Hematopoietic multipotent progenitor cell treated with erythropoietin and hydrocortisone succinate and interleukin-3 and kit ligand, for 6 days (in vitro differentiated cells): ENCODE measurements at places on chromosomes 1 and 21.
A peak's percentile ranks its signal among the peaks of the same experiment; 100 is the strongest.

DNA sequence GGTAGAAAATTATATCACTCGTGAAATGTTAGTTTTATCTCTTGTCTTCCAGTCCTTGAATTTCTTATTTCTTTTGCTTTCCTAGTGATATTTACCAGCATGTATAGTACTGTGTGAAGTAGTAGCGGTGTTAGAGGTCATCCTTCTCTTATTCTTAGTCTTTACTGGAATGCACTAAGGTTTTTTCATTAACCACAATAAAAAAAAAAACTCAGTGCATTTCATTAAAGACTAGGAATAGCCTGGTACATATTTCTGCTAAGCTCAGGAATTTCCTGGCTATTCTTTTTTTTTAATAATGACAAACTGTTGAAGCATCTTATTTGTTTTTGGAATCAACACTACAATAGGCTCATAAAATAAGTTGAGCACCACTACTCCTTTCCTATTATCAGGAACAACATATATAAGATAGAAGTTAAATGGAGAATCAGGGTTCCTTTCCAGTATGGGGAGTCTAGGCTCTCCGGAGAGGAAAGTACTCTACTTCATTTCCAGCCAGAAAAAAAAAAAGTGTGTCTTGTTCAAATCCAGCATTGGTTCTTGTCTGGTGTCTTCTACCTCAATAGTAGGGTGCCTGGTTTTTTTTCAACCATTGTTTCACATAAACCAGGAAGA is 60.0 kb downstream of the TNFSF18 start:
- DNase-seq, result no peak

DNA sequence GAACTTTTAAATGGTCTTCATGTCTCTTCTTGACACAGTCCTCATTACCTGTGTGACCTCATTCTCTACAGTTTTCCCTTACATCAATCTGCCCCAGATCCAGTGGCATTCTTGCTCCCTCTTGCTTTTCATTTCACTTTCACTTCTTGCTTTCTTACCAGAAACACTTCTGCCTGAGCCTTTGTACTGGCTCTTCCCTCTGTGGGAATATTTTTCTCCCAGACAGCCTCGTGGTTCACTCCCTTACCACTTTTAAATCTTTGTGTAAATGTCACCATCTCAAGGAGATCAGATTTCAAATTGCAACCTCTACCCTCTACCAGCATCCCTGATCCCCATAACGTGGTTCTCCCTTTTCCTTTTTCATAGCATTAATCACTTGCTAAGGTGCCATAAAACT is 73.2 kb downstream of the DISC1 start:
- DNase-seq, result no peak

GRCh38 chr1:20138346-20138745 is 777 bp upstream of the PLA2G2F start:
- no peak for DNase-seq

DNA sequence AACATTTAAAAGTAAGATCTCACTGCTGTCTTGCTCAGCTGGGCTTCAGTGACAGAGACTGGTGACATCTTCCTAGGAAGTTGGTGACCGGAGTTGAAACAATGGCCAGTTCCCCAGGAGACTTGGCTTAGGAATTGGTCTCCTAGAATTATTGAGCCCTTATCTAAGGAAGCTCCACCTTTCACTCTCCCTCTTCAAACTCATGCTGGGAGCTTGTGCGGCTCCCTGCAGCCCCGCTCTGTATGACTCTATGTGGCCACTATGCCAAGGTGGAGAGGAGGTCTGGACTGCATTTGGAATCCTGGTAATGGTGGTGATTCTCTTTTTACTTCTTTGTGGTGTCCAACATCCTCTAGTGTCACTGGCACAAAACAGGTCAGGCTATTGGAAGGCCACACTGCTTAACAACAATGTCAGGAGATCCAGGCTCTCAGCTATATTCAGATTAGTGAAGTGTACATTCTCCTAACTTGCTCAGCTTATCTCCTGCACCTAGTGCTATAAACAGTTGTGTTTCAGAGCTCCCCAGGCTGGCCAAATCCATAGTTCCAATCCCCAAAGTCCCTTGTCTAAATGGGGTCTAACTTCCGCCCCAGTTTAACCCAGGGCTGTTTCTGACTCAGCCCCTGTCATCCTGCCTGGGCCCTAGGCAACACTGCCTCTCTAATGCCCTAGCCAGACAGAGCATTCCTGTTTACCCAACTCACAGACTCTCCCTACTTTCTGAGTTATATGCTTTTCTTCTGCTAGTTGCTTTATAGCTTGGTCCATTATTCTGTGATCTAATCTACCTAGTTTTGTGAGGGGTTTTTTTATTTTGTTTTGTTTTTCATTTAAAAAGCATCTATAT is 18.3 kb downstream of the ATP2B4 start:
- DNase-seq, result no peak

DNA sequence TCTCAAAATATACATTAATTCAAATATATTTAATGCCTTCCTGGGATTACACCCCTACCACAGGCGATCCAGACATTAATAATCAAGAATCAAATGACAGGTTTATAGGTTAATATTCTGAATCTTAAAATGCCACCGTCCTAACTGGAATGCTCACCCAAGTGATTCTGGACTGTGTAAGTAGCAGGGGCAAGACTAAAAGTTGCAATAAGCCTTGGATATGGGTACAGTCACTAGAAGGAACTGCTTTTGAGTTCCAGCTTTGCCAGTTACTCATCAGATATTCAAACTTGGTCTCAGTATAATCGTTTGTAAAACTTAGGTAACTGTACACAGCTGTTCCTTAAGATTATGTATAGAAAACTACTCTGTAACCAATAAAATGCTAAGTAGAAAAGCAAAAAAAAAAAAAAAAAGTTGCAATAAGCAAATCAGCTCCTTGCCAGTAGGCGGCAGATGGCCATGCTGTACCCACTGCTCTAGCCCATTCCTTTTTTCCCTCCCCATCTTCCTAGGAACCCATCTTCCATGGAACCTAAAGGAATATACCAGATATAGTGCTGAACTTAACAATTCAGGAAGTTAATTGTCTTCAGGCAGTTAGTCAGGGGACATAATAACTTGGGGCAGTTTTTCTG is 10.5 kb downstream of the RO60 start:
- peak; percentile 73 for DNase-seq
